Natural killer cell (primary cell): ENCODE measurements at places on chromosomes 4 and X.

- H3K4me3 ChIP-seq = no peak overlapping the region
- no peaks in the 10 kb centered on the region for H3K27me3 ChIP-seq
- no peaks in the 10 kb centered on the region for H3K4me1 ChIP-seq
- H3K27ac ChIP-seq = no peak overlapping the region
- no peak for DNase-seq
Observed at GRCh38 chr4:15148691-15149090, 146.4 kb downstream of the CPEB2 start.

GRCh38 chr4:174086829-174087799 is 196.4 kb downstream of the FBXO8 start:
- no peaks in the 10 kb centered on the region for H3K36me3 ChIP-seq
- no peaks in the 10 kb centered on the region for H3K27me3 ChIP-seq
- no peaks in the 10 kb centered on the region for H3K4me1 ChIP-seq
- H3K4me3 ChIP-seq = no peak overlapping the region

GRCh38 chr4:186840222-186840701 is 116.6 kb upstream of the FAT1 start:
- no peak overlapping the region for H3K4me3 ChIP-seq
- H3K36me3 ChIP-seq = no peaks in the 10 kb centered on the region
- no peak overlapping the region for H3K27ac ChIP-seq
- H3K4me1 ChIP-seq = no peaks in the 10 kb centered on the region

- no peaks in the 10 kb centered on the region for H3K4me1 ChIP-seq
- no peaks in the 10 kb centered on the region for H3K27me3 ChIP-seq
- no peaks in the 10 kb centered on the region for H3K36me3 ChIP-seq
- H3K4me3 ChIP-seq = no peak overlapping the region
- no peak overlapping the region for H3K27ac ChIP-seq
Observed at GRCh38 chr4:76723373-76723772, 174.6 kb downstream of the SOWAHB start.

- peaks cover 17% of the 10 kb centered on the region for H3K27me3 ChIP-seq
- no peak within 1 kb of the TSS for H3K27ac ChIP-seq
- peak; percentile 17 for DNase-seq
- peaks cover 10% of the 10 kb centered on the region for H3K4me1 ChIP-seq
- H3K36me3 ChIP-seq = no peaks in the 10 kb centered on the region
Observed at GRCh38 chr4:74038425-74039314, at the start of gene CXCL3. Gene CXCL3 (minus strand): TSS chr4:74038689. CDS start chr4:74038611, 78 bp downstream.

GRCh38 chr4:112199041-112199440 is 32.5 kb upstream of the AP1AR start:
- DNase-seq = no peak
- no peaks in the 10 kb centered on the region for H3K36me3 ChIP-seq
- H3K27me3 ChIP-seq = no peaks in the 10 kb centered on the region
- no peak overlapping the region for H3K27ac ChIP-seq
- H3K4me1 ChIP-seq = no peaks in the 10 kb centered on the region

GRCh38 chr4:37802068-37802666 is 24.3 kb upstream of the PGM2 start:
- H3K4me1 ChIP-seq = no peaks in the 10 kb centered on the region
- no peaks in the 10 kb centered on the region for H3K27me3 ChIP-seq
- no peak for DNase-seq
- H3K27ac ChIP-seq = no peak overlapping the region
- H3K4me3 ChIP-seq = no peak overlapping the region

GRCh38 chrX:58025979-58026378 is 115.7 kb upstream of the ZXDA start:
- no peak overlapping the region for H3K27ac ChIP-seq
- H3K4me3 ChIP-seq = no peak overlapping the region
- no peaks in the 10 kb centered on the region for H3K27me3 ChIP-seq

DNA sequence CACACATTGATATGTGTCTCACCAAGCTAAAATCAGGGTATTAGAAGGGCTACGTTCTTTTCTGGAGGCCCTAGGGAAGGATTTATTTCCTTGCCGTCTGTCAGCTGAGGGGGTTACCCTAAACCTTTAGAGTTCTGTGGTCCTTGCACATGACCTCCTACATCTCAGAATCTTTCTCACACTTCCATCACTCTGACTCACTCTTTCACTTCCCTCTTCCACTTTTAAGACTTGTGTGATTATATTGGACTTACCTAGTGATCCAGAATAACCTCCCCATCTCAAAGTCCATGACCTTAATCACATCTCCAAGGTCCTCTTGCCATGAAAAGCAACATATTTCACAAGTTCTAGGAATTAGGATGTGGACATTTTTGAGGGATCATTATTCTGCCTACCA is 53.6 kb upstream of the FUNDC1 start:
- no peaks in the 10 kb centered on the region for H3K4me1 ChIP-seq
- no peak for DNase-seq
- H3K4me3 ChIP-seq = no peak overlapping the region
- H3K27me3 ChIP-seq = no peaks in the 10 kb centered on the region
- no peak overlapping the region for H3K27ac ChIP-seq
- no peaks in the 10 kb centered on the region for H3K36me3 ChIP-seq

GRCh38 chrX:54785901-54786300 is 12.2 kb downstream of the ITIH6 start:
- DNase-seq = no peak
- no peaks in the 10 kb centered on the region for H3K27me3 ChIP-seq
- H3K4me1 ChIP-seq = no peaks in the 10 kb centered on the region
- no peak overlapping the region for H3K27ac ChIP-seq
- no peaks in the 10 kb centered on the region for H3K36me3 ChIP-seq

- H3K27ac ChIP-seq = no peak overlapping the region
- H3K36me3 ChIP-seq = no peaks in the 10 kb centered on the region
- DNase-seq = no peak
- no peak overlapping the region for H3K4me3 ChIP-seq
- H3K4me1 ChIP-seq = no peaks in the 10 kb centered on the region
Observed at GRCh38 chr4:138177278-138177968, 64.7 kb downstream of the SLC7A11 start.

GRCh38 chr4:54230484-54231418 is 1.7 kb downstream of the PDGFRA start:
- no peak overlapping the region for H3K27ac ChIP-seq
- H3K4me1 ChIP-seq = peaks cover 58% of the 10 kb centered on the region
- peaks cover 56% of the 10 kb centered on the region for H3K27me3 ChIP-seq
- no peak overlapping the region for H3K4me3 ChIP-seq
- no peak for DNase-seq

DNA sequence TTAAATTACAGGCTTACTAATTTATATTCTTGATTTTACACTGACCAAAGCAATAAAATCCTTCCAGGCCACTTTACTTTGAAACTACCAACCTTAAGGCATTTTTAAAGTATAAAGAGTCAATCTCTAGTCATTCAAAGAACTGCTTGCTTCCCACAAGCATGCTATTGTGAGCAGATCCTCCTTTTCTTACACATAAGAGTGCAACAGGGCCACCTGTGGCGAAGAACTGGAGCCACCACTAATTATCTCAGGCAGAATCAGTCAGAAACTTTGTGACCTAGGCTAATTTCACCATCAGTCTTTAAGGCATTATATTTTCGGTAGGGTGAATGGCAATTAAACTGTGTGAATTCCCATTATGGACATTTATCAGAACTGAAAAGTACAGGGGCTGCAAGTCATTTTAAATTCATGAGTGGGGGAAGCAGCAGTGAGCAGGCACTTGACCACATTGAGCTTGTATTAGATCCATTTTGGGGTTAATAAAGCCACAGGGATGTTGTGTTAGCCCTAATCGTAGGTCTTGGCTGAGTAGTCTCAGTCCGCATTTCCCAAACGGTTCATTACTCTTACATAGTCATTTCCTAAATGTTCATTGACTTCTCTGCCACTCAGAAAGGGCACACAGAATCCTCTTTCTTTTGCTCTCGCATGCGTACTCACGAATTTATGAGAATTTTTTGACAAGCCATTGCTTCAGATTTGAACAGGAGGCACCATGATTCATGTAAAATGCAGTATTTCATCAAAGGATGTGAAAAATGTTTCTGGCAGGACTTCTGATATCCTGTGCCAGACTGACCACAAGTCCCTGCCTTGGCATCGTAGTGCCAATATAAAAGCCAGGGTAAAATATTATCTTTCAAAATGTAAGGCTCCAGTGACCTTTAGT is 39.8 kb downstream of the NPY2R start:
- no peak for DNase-seq
- H3K27me3 ChIP-seq = no peaks in the 10 kb centered on the region
- H3K27ac ChIP-seq = no peak overlapping the region

GRCh38 chrX:118948270-118948669 is 26.1 kb upstream of the LONRF3 start:
- DNase-seq = no peak
- H3K36me3 ChIP-seq = no peaks in the 10 kb centered on the region
- H3K4me3 ChIP-seq = no peak overlapping the region
- no peak overlapping the region for H3K27ac ChIP-seq

- no peak overlapping the region for H3K4me3 ChIP-seq
- DNase-seq = no peak
Observed at GRCh38 chr4:74583089-74583700, 138.3 kb downstream of the AREG start.

- H3K27me3 ChIP-seq = no peaks in the 10 kb centered on the region
- no peak for DNase-seq
- H3K4me3 ChIP-seq = no peak overlapping the region
Observed at GRCh38 chrX:12910423-12911121, 4.2 kb downstream of the TLR8 start.

- H3K4me1 ChIP-seq = no peaks in the 10 kb centered on the region
- H3K4me3 ChIP-seq = no peak overlapping the region
- no peaks in the 10 kb centered on the region for H3K27me3 ChIP-seq
- H3K36me3 ChIP-seq = peaks cover 83% of the 10 kb centered on the region
- DNase-seq = no peak
Observed at GRCh38 chr4:184399512-184399908, 74.8 kb downstream of the IRF2 start.

DNA sequence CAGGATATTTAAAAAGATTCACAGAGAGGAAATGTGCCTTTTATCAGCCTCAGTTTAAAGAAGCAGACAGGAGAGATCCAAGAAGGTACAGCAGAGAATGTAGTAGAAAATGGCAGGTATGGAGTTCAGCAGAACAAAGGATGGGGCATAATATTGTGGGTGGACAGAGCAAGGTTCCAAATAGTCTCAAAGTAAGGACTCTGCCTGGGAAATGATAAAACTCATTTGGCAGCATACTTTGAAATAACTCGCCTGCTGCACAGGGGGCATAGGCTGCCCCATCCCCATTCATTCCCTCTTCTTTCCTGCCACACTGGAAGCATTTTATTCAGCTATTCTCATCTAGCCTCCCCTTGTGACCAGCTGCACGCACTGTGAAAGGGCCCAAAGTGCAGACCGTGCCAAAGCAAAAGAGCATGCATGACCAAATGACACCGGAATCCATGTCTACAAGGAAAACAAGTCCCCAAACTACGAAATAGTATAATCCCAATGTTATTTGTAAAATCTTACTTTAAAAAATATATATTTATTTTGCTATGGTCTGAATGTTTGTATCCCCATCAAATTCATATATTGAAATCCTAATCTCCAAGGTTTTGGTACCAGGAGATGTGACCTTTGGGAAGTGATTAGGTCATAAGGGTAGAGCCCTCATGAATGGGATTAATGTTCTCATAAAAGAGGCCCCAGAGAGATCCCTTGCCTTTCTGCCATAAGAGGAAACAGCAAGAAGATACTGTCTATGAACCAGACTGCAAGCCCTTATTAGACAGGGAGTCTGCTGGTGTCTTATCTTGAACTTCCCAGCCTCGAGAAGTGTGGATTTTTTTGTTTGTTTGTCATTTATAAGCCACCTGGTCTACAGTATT is 77.4 kb upstream of the PRSS48 start:
- H3K4me1 ChIP-seq = no peaks in the 10 kb centered on the region
- H3K27me3 ChIP-seq = no peaks in the 10 kb centered on the region
- no peak overlapping the region for H3K27ac ChIP-seq
- H3K4me3 ChIP-seq = no peak overlapping the region

- no peak overlapping the region for H3K4me3 ChIP-seq
- no peaks in the 10 kb centered on the region for H3K27me3 ChIP-seq
- no peaks in the 10 kb centered on the region for H3K36me3 ChIP-seq
- no peak overlapping the region for H3K27ac ChIP-seq
Observed at GRCh38 chrX:132837967-132838366, 120.5 kb downstream of the HS6ST2 start.

DNA sequence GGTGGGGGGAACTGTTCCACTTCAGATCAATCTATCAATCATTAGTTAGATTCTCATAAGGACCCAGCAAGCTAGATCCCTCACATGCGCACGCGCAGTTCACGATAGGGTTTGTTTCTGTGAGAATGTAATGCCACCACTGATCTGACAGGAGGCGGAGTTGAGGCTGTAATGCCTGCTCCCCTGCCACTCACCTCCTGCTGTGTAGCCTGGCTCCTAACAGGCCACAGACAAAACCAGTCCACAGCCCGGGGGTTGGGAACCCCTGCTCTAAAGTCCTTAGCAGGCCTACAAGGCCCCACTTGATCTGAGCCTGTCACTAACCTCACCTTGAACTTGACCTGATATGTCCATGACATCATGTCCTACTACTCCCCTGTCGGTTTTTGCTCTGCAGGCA is 30.3 kb downstream of the ARL9 start:
- no peak overlapping the region for H3K27ac ChIP-seq
- H3K36me3 ChIP-seq = no peaks in the 10 kb centered on the region
- DNase-seq = no peak
- peaks cover 25% of the 10 kb centered on the region for H3K27me3 ChIP-seq

GRCh38 chr4:12447451-12447850 is 1018.8 kb upstream of the HS3ST1 start:
- no peaks in the 10 kb centered on the region for H3K4me1 ChIP-seq
- no peak overlapping the region for H3K27ac ChIP-seq
- DNase-seq = no peak
- H3K4me3 ChIP-seq = no peak overlapping the region

- DNase-seq = no peak
- no peaks in the 10 kb centered on the region for H3K36me3 ChIP-seq
- H3K27me3 ChIP-seq = no peaks in the 10 kb centered on the region
- H3K4me3 ChIP-seq = no peak overlapping the region
Observed at GRCh38 chr4:177558995-177559394, 116.8 kb upstream of the AGA start.

- no peak overlapping the region for H3K27ac ChIP-seq
- H3K4me3 ChIP-seq = no peak overlapping the region
- no peaks in the 10 kb centered on the region for H3K4me1 ChIP-seq
- H3K27me3 ChIP-seq = no peaks in the 10 kb centered on the region
- DNase-seq = no peak
Observed at GRCh38 chr4:88793475-88793874, 95.8 kb upstream of the NAP1L5 start.

- peaks cover 16% of the 10 kb centered on the region for H3K36me3 ChIP-seq
- H3K4me3 ChIP-seq = no peak overlapping the region
Observed at GRCh38 chr4:8238515-8239053, 31.0 kb upstream of the HTRA3 start.

DNA sequence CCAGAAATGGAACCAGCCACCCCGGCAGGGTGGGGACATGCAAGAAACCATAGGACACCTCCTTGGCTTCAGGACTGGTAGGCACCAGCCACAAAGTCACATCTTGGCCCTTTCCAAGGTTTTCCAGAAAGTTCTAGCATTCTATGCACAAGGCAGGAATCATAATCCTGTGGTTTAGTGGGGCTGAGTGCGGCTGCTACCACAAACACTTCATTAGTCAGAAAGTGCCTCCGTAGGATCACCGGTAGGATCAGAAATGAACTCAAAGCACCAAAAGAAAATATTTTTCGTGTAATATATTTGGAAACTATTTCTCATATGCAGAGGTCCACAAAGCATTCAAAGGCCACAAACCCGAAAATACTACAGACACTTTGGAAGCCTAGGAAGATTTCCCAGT is 191.7 kb downstream of the PTTG2 start:
- H3K36me3 ChIP-seq = no peaks in the 10 kb centered on the region
- H3K4me1 ChIP-seq = peaks cover 18% of the 10 kb centered on the region
- no peak for DNase-seq
- no peaks in the 10 kb centered on the region for H3K27me3 ChIP-seq
- no peak overlapping the region for H3K27ac ChIP-seq
